ENCODE measurements at places on chromosomes 16 and 17.

GRCh38 chr17:20944014-20944865, 98.6 kb downstream of the USP22 start:
- DNase-seq, result peak; percentile 29

DNA sequence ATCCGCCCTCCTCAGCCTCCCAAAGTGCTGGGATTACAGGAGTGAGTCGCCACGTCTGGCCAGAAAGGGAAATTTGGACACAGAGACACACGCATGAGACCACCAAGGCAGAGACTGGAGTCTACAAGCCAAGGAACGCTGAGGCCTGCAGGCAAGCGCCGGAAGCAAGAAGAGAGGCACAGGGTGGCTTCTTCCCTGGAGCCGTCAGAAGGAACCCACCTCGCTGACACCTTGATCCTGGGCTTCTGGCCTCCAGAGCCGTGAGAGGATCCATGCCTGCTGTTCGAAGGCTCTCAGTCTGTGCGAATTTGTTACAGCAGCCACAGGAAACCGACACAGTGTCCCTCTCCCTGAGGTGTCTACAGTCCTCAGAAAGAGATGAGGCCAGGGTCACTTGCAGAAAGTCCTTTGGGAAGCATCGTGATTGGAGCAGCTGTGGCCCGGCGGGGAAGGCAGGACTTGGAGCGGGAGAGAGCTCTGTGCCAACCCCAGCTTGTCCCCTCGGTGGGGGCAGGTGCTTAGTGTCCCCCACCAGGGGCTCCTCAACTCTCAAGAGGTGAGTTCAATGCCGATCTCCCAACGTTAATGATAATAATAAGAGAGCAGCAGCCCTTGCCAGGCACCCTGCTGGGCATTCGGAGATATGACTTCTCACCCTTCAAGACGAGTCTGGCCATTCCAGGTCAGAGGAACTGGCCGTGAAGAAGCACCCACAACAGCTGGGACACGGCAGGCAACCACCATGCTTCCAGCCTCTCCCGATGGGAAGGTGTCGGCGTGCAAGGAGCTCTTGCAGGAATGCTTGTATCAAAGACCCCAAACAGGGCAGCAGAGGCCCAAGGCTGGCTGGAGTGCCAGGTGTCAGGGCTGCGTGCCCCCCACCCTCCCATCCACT, 68.4 kb upstream of the TNRC6C start:
- no peak for DNase-seq

DNA sequence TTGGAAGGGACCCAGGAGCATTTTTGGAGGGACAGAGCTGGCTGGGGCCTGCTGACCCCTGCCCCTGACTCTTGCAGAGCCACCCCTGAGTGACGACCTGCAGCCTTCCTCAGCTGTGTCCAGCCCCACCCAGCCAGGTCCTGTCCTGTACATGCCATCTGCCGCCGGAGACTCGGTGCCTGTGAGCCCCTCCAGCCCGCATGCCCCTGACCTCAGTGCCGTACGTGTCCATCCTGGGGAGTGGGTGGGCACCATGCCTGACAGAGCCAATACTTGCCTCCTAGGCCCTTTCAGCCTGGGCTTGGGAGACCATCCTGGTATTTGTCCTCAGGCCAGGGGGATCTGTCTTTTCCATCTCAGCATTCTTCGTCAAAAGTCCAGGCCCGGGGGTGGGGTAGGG, 27.5 kb downstream of the UNC13D start:
- no peak for DNase-seq

DNA sequence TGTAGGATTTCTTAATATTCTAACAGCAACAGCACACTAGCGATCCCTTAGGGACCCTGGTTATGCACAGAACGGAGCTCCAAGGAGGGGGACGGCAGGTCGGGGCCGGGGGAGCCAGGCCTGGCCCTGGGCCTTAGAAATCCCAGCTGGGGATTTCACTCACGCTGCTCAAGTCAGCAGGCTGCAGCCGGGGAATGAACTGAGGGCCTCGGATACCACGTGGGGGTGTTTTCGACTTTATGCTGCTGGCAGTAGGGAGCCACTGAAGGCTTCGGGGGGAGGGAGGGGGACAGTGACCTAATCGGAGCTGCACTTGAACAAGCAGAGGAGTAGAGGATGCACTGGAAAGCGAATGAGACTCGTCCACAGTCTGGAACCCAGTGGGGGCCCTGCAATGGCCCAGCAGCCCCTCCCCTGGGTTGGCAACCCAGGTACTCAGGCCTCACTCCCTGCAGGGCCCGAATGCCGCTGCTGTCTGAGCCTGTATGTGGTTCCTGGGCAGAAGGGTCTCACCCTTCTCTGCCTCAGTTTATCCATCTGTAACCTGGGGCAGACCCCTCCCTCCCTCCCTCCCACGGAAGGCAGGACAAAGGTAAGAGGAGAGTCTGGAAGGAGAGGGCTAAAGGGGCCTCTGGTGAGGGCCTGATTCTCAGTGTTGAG, 53.7 kb downstream of the RPH3AL start:
- no peak for DNase-seq

- no peak for DNase-seq
Measured at GRCh38 chr17:4186357-4186881, 43.4 kb downstream of the CYB5D2 start.

GRCh38 chr16:69150146-69150865, 17.9 kb downstream of the UTP4 start:
- DNase-seq, result peak; percentile 70
